ENCODE measurements at places on chromosomes 7 and 10. TPM values are rescaled to one million over a fixed set of nuclear protein-coding genes. Genes with fewer than 3 reads are reported as not detected.

The PON1 gene
- total RNA-seq: not detected

The LRMDA gene
- total RNA-seq: not detected

The DGKB gene
- total RNA-seq: not detected

The THSD7A gene
- total RNA-seq: not detected

DNA sequence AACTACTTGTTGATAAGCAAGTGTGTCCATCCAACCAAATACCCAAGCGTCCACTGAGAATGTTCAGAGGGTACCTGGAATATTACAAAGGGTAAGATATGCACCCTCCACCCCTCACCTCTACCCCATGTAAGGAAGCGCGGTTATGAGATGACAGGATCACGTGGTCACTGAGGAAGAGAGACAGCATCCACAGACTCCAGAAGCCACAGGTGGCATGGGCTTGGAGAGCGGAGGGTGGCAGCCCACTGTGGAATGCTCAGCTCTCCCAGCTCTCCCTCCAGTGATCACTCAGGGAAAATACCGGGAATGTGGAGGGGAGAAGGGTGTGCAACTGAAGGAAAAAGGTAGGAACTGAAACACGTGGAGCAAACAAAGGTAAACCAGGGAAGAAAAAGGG, 25.7 kb downstream of the SFMBT2 start:
- H3K27me3 ChIP-seq: no peaks in the 10 kb centered on the region
- no peak overlapping the region for H3K27ac ChIP-seq
- DNase-seq: no peak
- peaks cover 24% of the 10 kb centered on the region for H3K36me3 ChIP-seq

DNA sequence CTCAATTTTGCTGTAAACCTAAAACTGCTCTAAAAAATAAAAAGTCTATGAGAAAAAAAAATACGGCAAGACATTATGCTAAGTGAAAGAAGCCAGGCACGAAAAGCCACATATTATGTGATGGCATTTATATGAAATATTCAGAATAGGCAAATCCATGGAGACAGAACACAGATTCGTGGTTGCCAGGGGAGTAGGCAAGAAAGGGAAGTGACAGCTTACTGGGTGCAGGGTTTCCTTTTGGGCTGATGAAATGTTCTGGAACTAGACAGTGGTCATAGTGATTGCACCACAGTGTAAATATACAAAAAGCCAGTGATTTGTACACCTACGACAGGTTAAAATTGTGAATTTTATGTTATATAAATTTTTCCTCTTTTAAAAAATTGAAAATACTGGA, 41.3 kb upstream of the GLI3 start:
- no peaks in the 10 kb centered on the region for H3K4me1 ChIP-seq
- peaks cover 3% of the 10 kb centered on the region for H3K27me3 ChIP-seq
- no peaks in the 10 kb centered on the region for H3K36me3 ChIP-seq
- no peak for DNase-seq
- H3K27ac ChIP-seq: no peak overlapping the region

DNA sequence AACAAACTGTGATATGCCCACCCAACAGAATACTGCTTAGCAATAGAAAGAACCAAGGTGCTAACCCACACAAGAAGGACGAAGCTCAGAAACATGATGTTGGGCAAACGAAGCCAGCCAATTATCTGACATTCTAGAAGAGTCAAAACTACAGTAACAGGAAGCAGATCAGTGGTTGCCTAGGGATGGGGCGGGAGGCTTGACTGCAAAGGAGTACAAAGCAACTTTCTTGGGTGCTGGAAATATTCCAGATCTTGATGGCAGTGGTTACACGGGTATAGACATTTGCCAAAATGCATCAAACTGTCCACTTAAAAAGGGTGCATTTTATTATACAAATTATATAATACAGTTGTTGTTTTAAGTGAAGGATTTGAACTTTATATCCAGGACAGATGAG, 41.1 kb upstream of the RET start:
- H3K36me3 ChIP-seq: no peaks in the 10 kb centered on the region
- peaks cover 5% of the 10 kb centered on the region for H3K27me3 ChIP-seq
- no peaks in the 10 kb centered on the region for H3K4me1 ChIP-seq
- H3K27ac ChIP-seq: no peak overlapping the region
- DNase-seq: no peak

- no peak overlapping the region for H3K27ac ChIP-seq
- no peak overlapping the region for H3K4me3 ChIP-seq
- no peaks in the 10 kb centered on the region for H3K36me3 ChIP-seq
- DNase-seq: no peak
Measured at GRCh38 chr7:2139004-2139699, 93.6 kb downstream of the MAD1L1 start.

- peaks cover 10% of the 10 kb centered on the region for H3K4me1 ChIP-seq
- no peak overlapping the region for H3K27ac ChIP-seq
- peaks cover 9% of the 10 kb centered on the region for H3K36me3 ChIP-seq
- H3K27me3 ChIP-seq: peaks cover 2% of the 10 kb centered on the region
Measured at GRCh38 chr10:77967611-77968022, 41.1 kb upstream of the DLG5 start.
